ENCODE measurements at places on chromosomes 16 and 17.

- peak overlapping the region; percentile 94 for H3K4me3 ChIP-seq
- no peaks in the 10 kb centered on the region for H3K27me3 ChIP-seq
Measured at GRCh38 chr17:60526726-60527125, 684 bp upstream of the APPBP2 start.

- DNase-seq, result no peak
- no peaks in the 10 kb centered on the region for H3K4me1 ChIP-seq
- no peak overlapping the region for H3K27ac ChIP-seq
- no peak overlapping the region for H3K4me3 ChIP-seq
Measured at GRCh38 chr16:55836158-55836611, 3.3 kb upstream of the CES1 start.

DNA sequence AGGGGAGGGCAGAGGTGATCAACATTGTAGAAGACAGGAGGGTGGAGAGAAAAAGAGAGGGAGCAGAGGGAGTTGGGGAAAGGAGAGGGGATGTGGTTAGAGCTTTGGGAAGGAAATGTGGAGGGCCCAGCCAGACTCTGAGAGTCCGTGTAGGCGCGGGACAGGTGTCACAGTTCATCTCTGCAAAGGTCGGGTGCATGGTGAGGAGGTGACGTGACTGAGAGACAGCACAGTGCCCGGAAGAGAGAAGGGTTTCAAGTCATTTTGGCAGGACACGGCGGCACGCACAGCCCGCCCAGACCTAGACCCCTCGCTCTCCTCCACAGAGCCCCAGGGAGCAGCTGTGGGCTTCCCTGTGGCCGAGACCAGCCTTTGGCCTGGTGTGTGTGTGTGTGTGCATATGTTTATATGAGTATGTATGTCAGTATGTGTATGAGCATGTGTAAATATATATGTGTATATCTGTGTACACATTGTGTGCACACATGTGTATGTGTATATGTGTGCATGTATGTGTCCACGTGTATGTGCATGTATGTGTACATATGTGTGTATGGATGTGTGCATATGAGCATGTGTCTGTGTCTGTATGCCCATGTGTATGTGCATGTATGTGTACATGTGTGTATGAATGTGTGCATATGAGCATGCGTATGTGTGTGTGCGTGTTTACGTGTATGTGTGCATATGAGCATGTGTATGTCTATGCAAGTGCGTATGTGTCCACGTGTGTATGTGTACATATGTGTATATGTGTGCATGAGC is 104.6 kb downstream of the SEC14L1 start:
- no peaks in the 10 kb centered on the region for H3K36me3 ChIP-seq
- H3K4me3 ChIP-seq, result no peak overlapping the region
- no peaks in the 10 kb centered on the region for H3K27me3 ChIP-seq
- no peak for DNase-seq

- H3K4me3 ChIP-seq, result no peak overlapping the region
- H3K4me1 ChIP-seq, result peaks cover 32% of the 10 kb centered on the region
- no peaks in the 10 kb centered on the region for H3K36me3 ChIP-seq
Measured at GRCh38 chr17:64706224-64707049, 44.3 kb upstream of the SMURF2 start.

DNA sequence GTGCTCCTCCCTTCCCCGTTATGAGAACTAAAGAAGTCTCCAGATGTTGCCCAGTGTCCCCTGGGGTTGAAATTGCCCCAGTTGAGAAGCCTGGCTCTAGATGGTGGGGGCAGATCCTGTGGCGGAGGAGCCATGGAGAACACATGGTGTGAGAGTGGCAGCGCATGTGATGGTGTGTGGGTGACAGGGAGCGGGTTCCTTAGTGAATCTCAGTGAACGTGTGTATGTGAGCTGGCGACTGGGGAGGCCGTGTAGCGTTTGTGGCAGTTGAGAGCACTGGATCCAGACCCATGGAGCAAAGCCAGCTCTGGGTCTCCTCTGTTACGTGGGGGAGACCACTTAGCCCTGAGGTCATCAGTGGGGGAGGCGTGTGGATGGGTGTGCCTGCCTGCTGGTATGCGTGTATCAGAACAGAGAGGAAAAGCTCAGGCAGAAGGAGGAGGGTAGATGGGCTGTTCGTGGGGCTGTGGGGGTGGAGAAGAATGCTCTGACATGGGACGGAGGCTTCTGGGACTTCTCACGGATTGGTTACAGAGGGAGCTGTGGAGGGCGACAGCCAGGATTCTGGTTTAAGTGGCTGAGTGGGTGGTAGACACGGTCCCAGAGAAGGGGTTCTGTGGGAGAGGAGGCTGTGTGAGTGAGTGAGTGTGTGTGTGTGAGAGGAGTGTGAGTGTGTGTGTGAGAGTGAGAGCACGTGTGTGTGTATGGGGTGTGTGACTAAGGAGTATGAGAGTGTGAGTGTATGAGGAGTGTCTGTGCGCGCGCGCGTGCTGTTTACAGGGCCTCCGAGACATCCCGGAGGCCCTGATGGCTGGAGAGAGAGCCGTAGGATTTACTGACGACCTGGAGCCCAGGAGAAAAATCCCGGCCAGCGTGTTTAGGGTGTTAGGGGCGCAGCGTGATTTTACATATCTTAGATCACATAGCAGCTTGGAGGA is 193.8 kb downstream of the SNX29 start:
- no peak overlapping the region for H3K27ac ChIP-seq
- peaks cover 7% of the 10 kb centered on the region for H3K4me1 ChIP-seq
- DNase-seq, result no peak
- H3K36me3 ChIP-seq, result no peaks in the 10 kb centered on the region

Measured in osteocyte (in vitro differentiated cells).